Stimulated activated CD4-positive, alpha-beta T cell treated with anti-CD3 and anti-CD28 coated beads, TNF-alpha, amount 100 ng/mL, for 48 hours (primary cell): ENCODE measurements at places on chromosomes 7 and 10.

DNA sequence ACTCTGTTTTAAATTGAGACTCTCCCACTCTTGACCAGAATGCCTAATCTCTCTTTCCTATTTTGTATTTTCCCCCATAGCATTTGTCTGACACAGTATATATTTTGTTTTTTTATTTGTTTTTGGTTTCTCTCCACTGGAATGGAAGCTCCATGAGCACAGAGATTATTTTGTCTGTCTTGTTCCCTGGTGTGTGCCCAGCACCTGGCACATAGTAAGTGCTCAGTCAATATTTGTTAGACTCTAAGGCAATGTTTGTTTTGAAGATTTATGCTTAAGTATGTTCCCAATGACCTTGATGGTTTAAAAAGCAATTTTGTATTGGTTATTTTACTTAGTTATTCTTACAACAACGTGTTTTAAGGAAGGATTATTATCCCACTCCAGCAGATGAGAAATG lies 201.8 kb downstream of the DYNC1I1 start:
- DNase-seq = no peak

DNA sequence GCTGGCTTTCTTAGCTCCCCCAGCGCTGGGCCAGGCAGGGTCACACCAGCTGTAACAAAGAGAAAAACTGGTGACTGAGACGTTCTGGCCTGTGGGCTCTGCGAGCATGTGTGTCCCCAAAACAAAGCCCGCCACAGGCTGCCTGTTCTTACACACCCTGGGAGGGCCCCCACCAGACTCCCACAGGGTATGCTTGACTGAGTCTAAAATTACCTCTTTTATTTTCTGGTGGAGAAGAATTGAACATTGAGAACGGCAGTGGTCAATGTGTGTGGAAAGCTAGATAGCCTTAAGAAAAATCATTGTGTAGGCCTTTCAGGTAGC lies 808 bp downstream of the C10orf71 start:
- no peak for DNase-seq

DNA sequence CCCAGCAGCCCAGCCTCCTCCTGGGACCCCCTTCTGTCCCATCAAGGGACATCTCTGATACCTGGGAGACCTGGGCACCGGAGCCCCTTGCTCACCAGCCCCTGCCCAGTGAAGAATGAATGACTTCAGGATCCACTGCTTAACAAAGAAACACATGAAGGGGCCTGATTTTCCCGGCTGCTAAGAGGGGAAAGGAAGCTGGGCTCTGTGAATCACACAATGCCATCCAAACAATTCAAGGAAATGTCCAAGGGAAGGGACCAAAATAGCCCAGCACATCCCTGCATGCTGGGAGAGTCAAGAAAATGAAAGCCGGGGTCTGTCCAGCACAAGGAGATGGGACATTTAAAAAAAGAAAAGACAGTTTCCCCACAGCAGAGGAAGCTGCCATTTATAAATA lies 128.7 kb upstream of the JCAD start:
- no peak for DNase-seq

DNA sequence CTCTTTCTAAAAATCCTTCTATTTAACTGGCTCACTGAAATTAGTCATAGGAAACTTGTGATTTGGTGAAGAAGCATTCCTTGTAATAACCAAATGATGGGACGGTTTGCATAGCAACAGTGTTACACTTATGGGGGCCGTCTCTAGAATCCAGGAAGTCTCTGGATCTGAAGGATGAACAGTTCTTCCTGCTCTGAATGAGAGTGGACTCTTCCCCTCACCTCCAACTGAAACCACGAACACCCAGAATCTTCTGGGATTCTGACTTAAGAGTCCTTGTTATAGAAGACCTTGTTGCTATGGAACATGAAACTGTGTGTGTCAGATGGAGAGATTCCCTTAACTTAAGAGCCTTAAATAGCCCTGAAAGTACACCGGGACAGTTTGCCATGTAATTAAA lies 23.2 kb downstream of the NOLC1 start:
- no peak for DNase-seq

DNA sequence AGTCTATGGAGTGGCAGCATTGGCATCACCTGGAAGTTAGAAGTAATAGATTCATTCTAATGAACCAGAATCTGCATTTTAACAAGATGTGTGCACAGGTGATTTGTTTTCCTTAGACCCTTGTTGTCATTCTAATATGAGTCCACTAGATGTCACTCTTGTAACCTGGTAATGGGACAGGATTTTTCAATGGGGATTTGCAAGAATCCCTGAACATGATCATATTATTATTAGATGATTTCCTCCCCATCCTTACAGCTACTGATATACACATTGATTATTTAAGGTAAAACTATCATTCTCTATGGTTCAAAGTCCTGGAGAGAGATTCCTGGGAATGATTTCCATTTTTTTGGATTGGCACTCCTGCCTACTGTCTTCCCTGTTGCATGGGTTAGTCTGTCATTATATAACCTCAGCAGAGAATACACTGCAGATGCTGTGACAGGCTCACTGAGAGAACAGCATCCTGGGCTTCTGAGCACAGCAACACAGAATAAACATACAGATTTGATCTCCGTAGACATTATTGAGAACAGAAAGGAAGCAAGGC lies 194.9 kb downstream of the SUGCT start:
- DNase-seq = no peak

DNA sequence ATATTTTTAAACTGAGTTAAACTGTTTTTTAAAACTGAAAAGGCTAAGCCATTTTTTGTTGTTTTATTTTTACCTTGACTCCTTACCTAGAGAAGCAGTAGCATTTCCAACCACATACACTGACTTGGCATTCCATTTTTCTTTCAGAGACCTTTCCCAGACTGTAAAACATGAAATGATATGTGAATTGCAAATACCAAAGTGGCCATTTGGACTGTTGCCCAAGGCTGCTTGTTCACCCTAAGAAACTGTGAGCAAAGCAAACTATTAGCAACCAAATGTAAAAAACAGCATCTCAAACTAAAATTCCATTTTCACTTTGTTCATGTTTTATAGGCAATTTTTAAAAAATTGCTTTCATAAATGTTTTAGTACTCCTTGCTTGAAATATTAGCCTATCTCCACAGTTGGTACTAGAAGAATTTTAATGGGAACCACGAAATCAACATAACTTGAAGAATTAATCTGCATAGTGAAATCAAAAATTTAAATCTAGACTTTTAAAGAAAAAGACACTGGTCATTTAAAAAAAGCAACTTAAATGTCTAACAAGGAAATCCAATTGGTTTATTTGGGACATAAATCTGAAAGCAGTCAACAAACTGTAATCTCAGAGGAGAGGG lies 10.8 kb downstream of the UROS start:
- no peak for DNase-seq

GRCh38 chr7:151023232-151023631 lies 1.1 kb downstream of the ATG9B start:
- DNase-seq = no peak

- DNase-seq = no peak
Observed at GRCh38 chr10:112278871-112279270, 4.3 kb upstream of the TECTB start.

DNA sequence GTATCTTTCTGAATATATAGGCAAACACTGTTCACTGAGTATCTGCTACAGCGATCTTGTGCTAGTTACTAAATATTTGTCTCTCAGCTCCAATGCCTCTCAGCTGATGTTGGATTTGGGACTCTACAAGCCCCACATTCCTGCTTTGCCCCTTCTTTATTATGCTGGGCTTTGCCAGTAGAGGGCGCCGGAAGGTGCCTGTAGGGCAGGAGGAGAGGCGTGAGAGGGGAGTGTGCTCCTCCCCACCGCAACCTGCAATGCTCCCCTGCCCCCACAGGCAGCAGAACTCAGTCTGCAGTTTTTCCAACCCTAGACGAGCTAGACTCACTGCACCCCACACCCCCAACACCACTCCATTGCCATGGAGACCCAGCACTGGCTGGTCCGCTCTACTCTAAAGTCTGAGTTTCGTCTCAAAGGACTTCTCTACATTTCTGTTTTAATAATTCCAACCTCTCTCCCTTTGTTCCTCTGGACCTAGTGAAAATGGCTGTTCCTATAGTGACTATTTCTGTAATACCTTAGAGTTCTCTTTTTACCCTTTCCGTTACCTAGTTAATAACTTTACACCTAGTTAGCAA lies 337.6 kb downstream of the CCSER2 start:
- DNase-seq = no peak

DNA sequence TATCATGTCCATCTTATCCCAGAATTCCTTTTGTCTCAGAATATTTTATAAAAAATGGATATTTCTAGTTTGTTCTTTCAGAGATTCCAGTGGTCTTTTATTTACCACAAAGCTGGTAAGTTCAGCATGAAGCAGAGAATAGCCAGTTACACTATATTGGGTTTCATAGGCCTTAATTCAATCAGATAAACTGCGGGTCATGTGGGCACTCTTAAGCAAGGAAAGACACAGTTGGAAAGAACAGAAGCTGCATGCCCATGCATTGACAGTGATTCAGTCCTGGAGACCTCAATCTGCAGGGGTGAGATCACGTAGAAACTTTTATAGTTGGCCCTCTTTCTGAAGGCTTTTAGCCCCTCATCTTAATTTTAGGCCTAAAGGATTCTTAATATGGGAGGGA lies 281.3 kb upstream of the IGFBP3 start:
- DNase-seq = no peak

DNA sequence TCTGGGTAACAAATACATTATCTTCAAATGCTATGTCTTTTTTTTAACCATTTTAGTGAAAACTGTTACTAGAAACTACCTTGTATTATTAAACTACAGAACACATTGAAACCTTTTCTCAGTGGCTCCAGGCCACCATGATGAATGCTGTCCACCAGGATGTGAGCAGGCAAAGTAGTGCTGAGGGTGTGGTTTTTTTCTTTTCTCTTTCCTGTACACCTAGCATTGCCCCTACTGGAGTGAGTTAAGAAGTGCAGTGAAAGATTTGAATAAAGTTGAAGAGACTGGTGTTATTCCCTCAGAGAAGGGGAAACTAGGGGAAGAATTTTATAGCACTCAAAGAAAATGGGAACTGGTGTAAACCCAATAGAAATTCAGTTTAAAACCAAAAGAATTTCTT lies 120.0 kb upstream of the SAMD8 start:
- DNase-seq = no peak

- DNase-seq = no peak
Observed at GRCh38 chr10:18368273-18368672, 228.0 kb downstream of the CACNB2 start.

- no peak for DNase-seq
Observed at GRCh38 chr7:106423821-106424475, 139.2 kb upstream of the NAMPT start.

DNA sequence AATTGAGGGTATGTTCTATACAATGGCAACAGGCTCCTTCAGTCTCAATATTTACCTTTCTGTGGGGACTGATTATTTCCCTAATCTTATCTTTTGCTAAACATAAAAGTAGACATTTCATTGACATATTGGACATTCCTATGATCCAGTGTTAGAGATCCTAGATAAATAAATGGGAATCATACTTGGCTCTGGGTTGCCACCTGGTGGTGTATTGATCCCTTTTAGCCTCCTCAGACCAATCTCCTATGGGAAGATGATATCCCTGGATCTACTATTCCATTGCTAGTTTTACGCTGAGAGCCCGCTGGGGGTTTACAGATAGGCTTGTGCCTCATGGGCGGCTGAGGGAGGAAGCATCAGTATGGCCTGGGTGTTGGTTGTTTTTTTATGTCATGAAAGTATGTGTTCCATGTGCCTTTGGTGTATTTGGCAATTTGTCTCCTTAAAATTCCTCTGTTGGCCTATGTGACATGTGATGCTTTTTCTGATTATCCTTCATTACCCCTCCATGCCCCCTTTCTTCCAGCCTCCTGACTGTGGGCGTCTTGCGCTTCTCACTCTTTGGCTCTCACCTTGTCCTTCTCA lies 18.8 kb downstream of the CELF2 start:
- DNase-seq = no peak

DNA sequence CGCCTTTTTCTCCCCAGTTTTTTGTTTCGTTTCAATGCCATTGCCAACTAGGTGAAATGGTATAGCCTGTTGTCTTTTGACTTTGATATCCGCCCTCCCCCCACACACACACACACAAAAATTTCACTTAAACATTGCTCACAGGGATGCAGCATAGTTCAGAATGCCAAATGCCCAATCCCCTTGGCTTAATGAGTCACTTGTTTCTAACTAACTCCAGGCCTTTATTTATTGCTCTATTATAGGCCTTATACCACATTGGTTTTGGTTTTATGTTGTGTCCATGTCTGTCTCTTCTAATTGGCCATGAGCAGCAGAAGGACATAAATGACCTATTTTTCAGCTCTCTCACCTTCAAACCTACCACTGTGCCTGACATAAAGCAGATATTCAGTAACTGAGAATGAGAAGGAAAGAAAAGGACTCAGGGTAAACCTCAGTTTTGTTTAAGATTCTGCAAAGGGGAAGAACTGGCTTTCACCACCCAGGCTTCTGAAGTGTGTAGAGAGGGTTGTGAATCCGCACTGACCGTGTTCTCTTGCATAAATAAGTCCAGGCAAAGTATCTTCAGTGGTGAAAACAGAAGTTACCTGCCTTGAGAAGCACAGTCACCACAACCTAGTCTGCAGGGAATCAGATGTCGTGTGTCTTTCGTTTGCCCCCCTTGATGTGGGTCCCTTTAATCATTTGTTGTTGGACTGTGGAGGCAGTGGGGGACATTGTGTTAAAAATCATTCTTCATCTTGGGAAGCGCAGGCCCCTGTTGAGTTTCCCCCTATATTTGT lies 139.8 kb downstream of the CELF2 start:
- no peak for DNase-seq

- no peak for DNase-seq
Observed at GRCh38 chr7:138887085-138887710, 89.2 kb upstream of the ATP6V0A4 start.

DNA sequence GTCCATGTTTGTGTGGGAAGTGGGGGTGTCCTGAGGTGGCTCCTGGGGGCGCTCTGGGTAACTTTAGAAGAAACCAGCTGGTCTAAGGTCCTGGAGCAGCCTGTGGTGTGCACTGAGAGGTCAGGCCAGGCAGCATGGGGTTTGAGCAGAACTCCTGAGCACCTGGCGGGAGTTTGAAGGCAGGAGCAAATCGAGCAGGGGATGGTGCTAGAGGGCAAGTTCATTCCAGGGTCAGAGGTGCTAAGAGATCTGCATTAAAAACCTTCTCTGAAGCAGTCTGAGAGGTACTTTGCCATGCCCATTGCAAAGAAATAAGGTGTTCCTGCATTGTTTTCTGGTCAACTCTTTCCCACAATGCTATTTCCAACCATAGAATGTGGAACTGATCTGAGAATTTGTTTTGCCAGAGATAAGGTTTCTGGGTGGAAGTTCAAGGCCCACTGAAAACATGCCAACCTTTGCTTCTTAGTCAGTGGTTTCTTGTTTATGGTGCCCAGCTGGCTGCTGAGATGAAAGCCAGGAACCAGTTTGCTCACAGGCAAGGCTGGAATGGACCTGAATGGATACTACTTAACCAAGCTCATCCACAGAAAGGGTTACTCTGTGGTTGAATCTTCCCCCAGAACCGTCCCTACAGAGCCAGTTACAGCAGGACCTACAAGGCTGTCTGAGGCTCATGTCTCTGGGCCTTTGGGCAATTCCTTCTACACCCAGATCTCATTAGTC lies 136.3 kb upstream of the TMEM72 start:
- DNase-seq = no peak

DNA sequence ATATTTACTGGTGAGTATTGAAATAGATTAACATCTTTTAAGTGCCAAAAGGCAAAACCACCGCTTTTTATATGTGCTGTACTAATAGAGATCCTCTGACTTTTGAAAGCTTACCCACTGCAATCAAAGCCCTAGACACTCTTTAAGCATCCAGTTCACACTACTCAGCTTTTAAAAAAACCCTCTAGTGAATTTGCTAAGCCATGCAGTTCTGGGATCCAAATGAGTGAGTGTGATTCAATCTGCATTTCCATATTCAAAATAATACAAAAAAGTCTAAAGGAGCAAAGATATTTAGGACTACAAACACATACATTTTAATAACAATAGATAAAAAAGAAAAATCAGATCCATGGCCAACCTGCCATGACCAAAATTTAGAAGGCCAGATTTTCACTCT lies 288.2 kb downstream of the MAGI2 start:
- DNase-seq = no peak
